ENCODE measurements at places on chromosomes 4 and X.

DNA sequence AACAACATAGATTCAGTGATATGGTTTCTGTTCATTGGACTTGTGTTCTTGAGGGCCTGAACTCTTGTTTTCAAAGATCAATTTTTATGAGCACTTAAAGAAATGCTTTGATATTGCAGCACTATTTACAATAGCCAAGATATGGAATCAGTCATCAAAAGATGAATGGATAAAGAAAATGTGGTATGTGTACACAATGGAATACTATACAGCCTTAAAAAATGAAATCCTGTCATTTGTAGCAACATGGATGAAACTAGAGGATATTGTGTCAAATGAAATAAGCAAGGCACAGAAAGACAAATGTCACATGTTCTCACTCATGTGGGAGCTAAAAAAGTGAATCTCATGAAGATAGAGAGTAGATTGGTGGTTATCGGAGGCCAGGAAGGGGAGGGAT lies 21.9 kb downstream of the RNF128 start:
- H3K36me3 ChIP-seq = no peaks in the 10 kb centered on the region
- no peaks in the 10 kb centered on the region for H3K4me1 ChIP-seq
- no peak overlapping the region for H3K27ac ChIP-seq
- no peaks in the 10 kb centered on the region for H3K27me3 ChIP-seq
- no peak for ATAC-seq

DNA sequence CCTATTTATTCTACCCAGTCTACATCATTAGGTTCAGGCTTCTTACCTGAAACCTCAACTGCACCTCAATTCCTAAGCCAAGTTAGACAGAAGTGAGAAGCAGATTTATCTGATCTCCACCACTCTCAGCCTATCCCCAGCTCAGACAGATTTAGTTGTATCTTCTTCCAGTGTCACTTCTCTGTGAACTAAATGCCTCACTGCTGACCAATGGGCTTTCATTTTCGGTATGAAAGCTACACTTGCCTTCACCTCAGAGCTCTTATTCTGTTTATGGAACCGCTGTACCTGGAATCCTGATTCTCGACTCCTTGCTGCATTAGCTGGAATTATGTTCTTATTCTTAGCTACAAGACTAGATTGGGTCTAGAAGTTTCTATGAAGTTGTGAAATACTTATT lies 833.2 kb downstream of the CCSER1 start:
- no peak for ATAC-seq
- no peaks in the 10 kb centered on the region for H3K27me3 ChIP-seq
- no peaks in the 10 kb centered on the region for H3K4me1 ChIP-seq
- H3K27ac ChIP-seq = no peak overlapping the region

- no peak overlapping the region for H3K4me3 ChIP-seq
- ATAC-seq = no peak
- no peaks in the 10 kb centered on the region for H3K27me3 ChIP-seq
- no peaks in the 10 kb centered on the region for H3K4me1 ChIP-seq
- H3K36me3 ChIP-seq = no peaks in the 10 kb centered on the region
Measured at GRCh38 chrX:34586936-34587335, 70.1 kb downstream of the TMEM47 start.

- H3K27ac ChIP-seq = no peak overlapping the region
- H3K4me3 ChIP-seq = no peak overlapping the region
- ATAC-seq = no peak
- H3K36me3 ChIP-seq = no peaks in the 10 kb centered on the region
- peaks cover 13% of the 10 kb centered on the region for H3K4me1 ChIP-seq
Measured at GRCh38 chr4:57159866-57160265, 49.7 kb upstream of the IGFBP7 start.

GRCh38 chr4:40886931-40887763 lies 137.4 kb downstream of the NSUN7 start:
- H3K36me3 ChIP-seq = no peaks in the 10 kb centered on the region
- no peak overlapping the region for H3K27ac ChIP-seq
- peaks cover 10% of the 10 kb centered on the region for H3K27me3 ChIP-seq
- H3K4me3 ChIP-seq = no peak overlapping the region

DNA sequence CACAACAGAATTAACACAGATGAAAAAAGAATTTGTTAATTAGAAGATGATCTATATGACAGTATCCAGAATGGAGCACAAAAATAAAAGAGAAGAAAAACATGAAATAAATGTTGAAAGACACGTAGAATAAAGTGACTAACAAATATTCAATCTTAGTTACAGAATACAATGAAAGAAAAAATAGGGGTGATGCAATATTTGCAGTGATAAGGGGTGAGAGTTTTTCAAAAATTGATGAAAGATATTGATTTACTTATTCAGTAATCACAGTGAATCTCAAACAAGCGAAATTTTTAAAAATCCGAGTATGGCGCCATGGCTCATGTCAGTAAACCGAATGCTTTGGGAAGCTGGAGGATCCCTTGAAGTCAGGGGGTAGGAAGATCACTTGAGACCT lies 20.2 kb upstream of the RAB28 start:
- no peak overlapping the region for H3K4me3 ChIP-seq
- H3K27me3 ChIP-seq = peaks cover 21% of the 10 kb centered on the region
- no peak for ATAC-seq
- H3K27ac ChIP-seq = no peak overlapping the region

GRCh38 chr4:18366892-18367291 lies 345.3 kb upstream of the LCORL start:
- no peaks in the 10 kb centered on the region for H3K36me3 ChIP-seq
- no peak overlapping the region for H3K27ac ChIP-seq
- peaks cover 9% of the 10 kb centered on the region for H3K27me3 ChIP-seq
- no peak overlapping the region for H3K4me3 ChIP-seq

- no peak overlapping the region for H3K4me3 ChIP-seq
- no peak for ATAC-seq
- H3K36me3 ChIP-seq = no peaks in the 10 kb centered on the region
- H3K27me3 ChIP-seq = no peaks in the 10 kb centered on the region
- no peak overlapping the region for H3K27ac ChIP-seq
Measured at GRCh38 chr4:166977596-166977995, 256.7 kb downstream of the SPOCK3 start.

Data from stimulated activated memory B cell treated with anti-CD40 and anti-IgM and Interleukin-4, amounts not matched to agents 10 μg/mL and 1 μg/mL and 100 μg/mL, for 72 hours (primary cell).